ENCODE measurements at places on chromosomes 7 and 10.

GRCh38 chr10:63703740-63704345 lies 182.6 kb downstream of the REEP3 start:
- DNase-seq: no peak

- DNase-seq: no peak
Measured at GRCh38 chr7:47804767-47805545, 143.3 kb downstream of the PKD1L1 start.

DNA sequence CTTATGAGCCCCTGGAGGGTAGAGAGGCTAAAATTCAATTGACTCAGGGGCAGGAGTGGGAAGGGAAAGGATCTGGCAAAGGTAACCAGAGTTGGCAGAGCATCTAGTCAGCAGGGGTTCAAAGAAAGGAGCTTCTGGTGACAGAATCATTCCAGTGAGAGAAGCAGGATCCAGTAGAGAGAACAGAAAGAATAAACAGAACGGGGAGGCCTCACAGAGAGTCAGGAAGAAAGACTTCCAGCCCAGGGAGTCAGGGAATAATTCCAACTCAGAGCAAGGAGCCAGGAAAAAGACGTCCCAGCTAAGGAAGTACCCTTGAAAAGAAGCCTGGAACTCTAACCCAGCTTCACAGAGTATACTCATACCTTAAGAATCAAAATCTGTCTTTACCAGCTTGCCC lies 66.6 kb upstream of the CPXM2 start:
- no peak for DNase-seq

DNA sequence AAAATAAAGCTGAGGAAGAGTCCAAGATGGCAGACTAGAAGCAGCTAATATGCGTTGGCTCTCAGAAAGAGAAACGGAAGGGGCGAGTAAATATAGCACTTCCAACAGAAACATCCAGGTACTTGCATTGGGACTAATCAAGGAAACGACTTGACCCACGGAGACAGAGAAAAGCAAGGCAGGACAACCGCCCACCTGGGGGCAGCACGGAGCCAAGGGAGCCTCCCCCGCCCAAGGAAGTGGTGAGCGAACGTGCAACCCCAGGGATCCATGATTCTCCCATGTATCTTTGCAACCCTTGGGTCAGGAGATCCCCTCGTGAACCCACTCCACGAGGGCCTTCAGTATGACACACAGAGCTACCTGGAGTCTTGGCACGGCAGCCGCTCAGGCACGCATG lies 45.4 kb upstream of the GRM3 start:
- DNase-seq: no peak

- DNase-seq: no peak
Measured at GRCh38 chr7:33539659-33540400, 365.5 kb upstream of the BMPER start.

DNA sequence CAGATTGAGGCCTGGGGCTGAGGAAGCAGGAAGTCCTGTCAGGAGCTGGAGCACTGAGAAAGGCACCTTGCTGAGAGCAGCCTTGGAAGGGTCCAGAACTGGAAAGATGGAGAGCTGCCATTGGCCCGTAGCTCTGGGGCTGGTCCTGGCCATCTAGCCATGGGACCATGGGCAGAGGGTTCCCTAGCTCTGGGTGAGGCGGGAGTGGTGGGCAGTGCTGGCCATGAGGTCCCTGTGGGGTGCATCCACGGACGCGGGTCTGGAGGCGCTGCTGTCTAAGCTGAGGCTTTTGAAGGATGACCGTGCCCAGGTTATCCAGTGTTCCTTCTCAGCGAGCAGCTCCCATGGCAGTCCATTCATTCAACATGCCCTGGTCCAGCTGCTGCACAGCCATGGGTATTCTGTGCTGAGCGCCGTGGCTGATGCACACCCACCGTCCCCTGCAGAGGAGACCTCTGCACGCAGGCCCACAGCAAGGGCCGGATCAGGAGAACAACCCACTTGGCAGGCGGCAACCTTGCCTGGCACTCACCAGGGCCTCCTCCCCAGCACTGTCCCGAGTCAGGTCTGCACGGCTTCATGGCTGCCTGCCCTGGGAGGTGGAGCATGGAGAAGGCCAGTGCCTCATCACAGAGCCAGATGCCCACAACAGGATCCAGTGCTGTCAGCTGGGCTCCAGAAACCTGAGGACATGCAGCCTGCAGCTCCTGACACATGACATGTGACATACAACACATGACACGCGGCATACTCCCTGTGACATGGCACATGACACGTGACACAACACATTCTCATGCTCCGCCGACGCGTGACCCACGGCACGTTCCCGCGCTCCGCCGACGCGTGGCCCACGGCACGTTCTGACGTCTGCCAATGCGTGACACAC lies 121.9 kb downstream of the INPP5A start:
- DNase-seq: no peak

DNA sequence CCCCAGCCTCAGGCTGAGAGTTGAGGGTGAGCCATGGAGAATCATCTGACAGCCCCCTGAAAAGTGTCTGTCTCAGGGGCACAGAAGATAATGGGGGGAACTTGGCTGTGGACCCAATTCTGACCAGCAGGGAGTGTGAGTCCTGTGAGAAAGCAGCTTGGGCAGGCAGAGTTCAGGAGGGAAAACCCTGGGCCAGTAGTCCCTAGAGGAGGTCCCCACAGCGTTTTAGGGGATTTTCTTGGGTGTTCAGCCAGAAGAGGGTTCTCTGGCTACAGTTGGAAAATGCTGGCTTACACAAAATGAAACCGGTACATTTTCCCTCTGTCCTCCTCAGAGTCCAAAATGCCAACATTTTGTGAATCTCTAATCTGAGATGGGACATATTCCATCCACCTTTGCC lies 35.8 kb upstream of the TRIM8 start:
- no peak for DNase-seq

GRCh38 chr7:25750744-25751508 lies 401.1 kb upstream of the NFE2L3 start:
- no peak for DNase-seq

- no peak for DNase-seq
Measured at GRCh38 chr7:122315507-122316466, 11.2 kb upstream of the FEZF1 start.

GRCh38 chr10:131464789-131465188 lies 153.3 kb upstream of the TCERG1L start:
- no peak for DNase-seq

DNA sequence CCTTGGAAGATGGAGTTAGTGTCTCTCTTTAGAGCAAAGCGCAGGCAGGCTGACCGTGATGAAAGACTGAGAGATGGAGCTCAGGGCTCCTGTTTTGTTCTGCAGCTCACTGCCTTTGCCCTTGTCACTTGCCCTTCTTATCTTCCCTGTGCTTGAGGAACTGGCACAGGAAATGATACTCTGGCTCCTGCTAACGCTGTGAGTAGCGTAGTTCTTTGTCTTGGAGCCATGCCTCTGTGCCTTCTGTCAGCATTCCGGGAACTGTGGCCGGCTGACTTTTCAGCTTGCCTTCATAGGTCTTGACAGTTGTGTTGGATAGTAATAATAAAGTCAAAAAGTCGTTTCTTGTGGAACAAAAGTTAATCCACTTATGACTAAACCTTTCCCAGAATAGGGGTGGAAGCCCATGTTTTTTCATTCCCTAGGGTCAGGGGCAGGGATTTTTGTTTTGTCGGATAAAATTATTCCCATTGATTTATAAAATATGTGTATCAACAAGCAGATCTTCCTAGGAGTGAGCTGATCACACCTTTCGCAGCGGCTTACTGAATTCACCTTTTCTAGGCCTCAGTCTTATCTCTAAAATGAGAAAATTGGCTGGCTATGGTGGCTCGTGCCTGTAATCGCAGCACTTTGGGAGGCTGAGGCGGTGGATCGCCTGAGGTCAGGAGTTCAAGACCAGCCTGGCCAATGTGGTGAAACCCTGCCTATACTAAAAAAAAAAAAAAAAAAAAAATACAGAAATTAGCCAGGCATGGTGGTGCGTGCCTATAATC lies 16.6 kb upstream of the TMEM236 start:
- no peak for DNase-seq

DNA sequence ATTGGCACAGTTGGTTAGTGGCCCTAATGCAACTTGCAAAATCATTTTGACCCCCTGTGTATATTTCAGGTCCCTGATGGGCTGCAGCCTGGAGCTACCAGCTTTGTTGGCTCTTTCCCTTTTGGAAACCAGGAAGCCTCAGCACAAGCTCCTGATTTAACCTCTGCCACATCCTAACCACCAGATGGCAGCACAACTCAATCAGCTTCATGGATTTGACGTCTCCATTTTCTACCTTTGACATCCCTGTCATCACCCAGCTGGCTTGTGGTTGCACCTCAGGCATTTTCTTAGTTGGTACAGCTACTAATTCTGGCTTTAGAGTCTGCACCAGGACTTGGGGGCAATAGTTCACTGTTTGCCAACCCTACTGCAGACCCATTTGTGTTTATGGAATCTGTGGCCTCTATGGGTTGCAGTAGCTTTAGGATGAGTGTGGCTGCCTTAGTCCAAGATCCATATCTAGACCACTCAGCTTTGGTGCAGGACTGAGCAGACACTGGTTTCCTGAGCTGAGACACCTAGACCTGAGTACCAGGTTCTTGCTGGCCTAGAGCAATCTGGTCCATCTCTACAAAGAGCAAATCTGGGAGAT lies 456.2 kb downstream of the REEP3 start:
- no peak for DNase-seq

GRCh38 chr7:46835556-46835955 lies 746.4 kb downstream of the TNS3 start:
- no peak for DNase-seq

DNA sequence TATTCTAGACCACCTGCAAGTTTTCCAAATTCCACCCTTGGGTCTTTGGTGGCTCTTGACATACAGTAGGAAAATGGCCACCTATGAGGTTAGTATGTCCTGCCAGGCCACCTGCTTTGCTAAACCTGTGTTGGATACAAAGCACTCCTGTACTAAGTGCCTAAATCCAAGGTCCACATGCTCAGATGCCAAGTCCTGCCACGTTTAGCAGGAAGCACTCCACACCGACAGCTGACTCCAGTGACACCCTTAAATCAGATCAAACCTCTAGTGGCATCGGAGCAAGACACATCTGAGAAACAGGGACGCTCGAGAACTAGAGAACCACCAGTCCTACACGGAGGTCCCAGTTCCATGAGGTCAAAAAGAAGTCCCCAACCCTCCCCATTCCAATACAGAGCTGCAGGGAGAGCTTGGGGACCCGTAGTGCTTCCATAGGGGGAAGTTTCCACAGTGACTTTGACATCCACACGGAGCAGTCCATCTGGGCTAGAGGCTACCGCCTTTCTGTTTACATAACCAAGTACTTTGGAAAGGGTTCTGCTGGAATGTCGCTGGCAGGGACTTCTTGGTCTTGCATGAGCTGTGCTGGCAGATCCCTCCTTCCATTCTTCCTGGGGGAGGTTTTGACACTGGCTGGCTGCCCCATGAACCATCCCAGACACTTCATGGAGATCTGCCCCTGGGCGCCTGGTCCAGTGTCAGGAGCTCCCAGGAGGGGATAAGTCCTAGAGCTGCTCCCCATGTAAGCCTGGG lies 290.6 kb downstream of the PRPF18 start:
- DNase-seq: no peak

GRCh38 chr10:15121707-15122106 lies 24.6 kb downstream of the RPP38 start:
- DNase-seq: no peak

GRCh38 chr10:8628351-8628750 lies 573.9 kb downstream of the GATA3 start:
- no peak for DNase-seq

GRCh38 chr7:5217396-5217795 lies 27.4 kb downstream of the WIPI2 start:
- no peak for DNase-seq

- DNase-seq: no peak
Measured at GRCh38 chr7:78329001-78329655, 530.6 kb downstream of the PHTF2 start.

DNA sequence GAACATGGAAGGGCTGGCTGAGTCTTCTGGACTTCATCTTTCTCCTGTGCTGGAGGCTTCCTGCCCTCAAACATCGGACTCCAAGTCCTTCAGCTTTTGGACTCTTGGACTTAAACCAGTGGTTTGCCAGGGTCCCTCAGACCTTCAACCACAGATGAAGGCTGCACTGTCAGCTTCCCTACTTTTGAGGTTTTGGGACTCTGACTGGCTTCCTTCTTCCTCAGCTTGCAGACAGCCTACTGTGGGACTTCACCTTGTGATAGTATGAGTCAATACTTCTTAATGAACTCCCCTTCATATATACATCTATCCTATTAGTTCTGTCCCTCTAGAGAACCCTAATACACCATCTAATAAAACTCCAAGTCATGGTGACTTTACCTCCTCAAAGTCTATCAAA lies 4.0 kb upstream of the CLEC5A start:
- no peak for DNase-seq

DNA sequence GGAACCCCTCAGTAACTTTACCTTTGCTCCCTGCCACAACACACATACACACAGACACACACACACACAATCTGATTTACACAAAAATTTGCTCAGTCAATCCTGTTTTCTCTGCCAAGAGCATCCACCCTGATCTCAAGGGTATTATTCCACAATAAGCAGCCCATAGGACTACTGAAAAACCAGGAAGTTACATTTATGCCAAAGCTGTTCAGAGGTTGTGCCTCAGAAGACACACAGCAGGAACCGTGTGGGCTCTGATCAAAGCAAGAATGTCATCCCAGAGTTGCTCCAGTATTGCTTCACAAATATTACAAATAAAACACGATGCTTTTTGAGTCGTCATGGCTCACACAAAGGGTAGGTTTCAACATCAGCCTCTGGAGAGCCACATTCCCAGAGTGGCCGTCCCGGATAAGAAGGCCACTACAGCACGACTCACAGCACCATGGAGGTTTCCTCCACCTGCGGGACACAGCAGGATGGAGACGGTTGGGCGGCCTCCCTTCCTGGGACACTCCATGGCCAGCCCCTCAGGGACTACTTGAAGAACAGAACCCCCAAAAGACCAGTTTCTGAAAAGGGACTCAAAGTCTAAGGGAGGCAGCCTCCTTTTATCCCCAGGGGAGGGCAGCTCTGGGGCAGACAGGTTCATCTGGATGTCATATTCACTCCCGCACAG lies 1.6 kb downstream of the AIFM2 start:
- no peak for DNase-seq

DNA sequence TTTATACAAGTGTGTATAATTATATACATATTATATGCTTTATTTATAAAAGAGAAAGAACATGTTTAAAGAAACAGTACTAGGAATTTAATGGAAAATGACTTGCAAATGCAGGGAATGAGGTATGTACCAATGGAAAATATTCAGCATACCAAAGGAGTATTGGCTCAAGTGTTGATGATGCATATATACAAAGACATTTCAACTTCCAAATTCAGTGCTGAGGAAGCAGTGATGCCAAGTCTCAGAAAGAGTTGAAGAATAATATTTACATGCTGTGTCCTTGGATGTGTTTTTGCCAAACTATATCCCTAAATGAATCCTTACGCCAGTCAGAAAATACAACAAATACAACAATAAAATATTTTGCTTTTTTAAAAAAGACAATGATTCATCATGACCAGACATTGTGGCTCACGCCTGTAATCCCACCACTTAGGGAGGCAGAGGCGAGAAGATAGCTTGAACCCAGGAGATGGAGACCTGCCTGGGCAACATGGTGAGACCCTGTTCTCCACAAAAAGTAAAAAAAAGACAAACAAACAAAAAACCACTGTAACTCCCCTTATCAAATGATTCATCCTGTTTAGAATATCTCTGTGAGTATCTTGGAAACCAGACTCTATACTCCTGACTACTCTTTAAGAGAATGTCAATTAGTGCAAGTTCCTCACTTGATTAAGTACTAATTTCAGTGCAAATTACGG lies 157.2 kb downstream of the CHRM2 start:
- peak; percentile 64 for DNase-seq

- no peak for DNase-seq
Measured at GRCh38 chr10:132866601-132867381, 75.6 kb downstream of the CFAP46 start.

GRCh38 chr7:28954471-28954870 lies 3.7 kb downstream of the TRIL start:
- DNase-seq: no peak

GRCh38 chr10:124534826-124535601 lies 73.4 kb downstream of the LHPP start:
- no peak for DNase-seq
